ENCODE measurements at places on chromosomes 16 and 17. TPM values are rescaled to one million over a fixed set of nuclear protein-coding genes. Genes with fewer than 3 reads are reported as not detected.

The CFAP97D1 gene
- polyA plus RNA-seq = not detected

The NPIPA5 gene
- polyA plus RNA-seq = 25.8 TPM

The ATP2A1 gene
- polyA plus RNA-seq = 0.69 TPM

The CYB561 gene
- 35.0 TPM for polyA plus RNA-seq

The MPV17L gene
- polyA plus RNA-seq = 1.0 TPM

The ALDH3A1 gene
- 673 TPM for polyA plus RNA-seq

The SLC16A6 gene
- 4.0 TPM for polyA plus RNA-seq

The PRSS22 gene
- 109 TPM for polyA plus RNA-seq

The SLC12A3 gene
- polyA plus RNA-seq = 0.04 TPM

The MYH1 gene
- not detected for polyA plus RNA-seq

Measured in esophagus (tissue), 2 donors.